ENCODE measurements at places on chromosomes 1 and 21.

GRCh38 chr1:159177272-159177907, 6.0 kb downstream of the CADM3 start:
- peak; percentile 29 for DNase-seq

DNA sequence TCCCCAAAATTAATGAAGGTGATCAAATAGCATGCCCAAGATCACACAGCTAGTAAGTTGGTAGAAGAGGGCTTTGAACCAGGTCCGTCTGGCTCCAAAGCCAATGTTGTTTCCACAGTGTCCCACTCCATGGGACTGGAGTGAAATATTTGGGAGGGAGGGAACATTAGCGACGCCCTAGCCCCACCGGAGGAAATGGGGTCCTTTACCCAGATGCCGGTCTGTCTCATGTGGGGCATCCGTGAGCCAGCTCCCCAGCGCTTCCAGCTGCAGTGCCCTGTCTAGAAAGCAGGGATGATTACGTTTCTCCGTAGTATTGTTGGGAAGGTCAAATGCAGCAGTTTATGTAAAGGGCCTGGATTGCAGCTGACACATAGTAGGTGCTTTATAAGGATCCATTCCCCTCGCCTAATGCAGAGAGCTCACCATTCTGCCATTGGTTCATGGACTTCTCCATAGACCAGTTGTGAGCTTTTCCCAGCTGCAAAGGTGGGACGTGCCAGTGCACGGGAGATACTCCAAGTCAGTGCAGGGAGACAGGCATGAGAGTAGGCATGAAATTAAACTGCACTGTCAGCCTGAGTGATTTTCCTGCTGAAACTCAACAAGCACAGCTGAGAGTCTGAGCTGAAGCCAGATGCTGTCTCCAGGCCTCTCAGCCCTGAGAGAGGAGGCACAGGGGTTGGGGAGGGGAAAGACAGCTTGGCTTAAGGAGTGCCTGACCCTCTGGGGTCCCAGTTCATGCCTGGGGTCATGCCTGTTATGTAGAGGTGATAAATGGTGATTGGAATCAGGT, 24.7 kb downstream of the QSOX1 start:
- no peak for DNase-seq

- no peak for DNase-seq
These were observed 2.2 kb upstream of the ANGPTL7 start for GRCh38 chr1:11187000-11187399.

DNA sequence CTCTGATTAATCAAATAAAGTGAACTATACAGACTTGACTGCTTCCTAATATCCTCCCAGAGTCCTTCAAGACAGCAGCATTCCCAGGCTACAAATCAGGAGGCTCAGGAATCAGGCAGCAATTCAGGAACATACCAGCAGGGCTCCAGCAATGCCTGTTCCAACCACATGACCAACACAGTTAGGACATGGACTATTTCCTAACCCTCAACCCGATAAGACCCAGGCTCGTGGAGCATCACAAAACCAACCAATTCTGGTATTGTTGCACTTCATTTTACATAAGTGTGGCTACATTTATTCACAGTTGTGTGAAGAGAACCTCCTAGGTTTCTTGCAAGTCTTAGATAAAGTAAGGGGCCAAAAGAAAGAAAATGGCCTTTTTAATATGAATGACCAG, 546.2 kb upstream of the ADGRL2 start:
- DNase-seq = no peak

GRCh38 chr1:25651036-25651640, 34.5 kb downstream of the MAN1C1 start:
- no peak for DNase-seq

- no peak for DNase-seq
These were observed 125.9 kb downstream of the PTPRC start for GRCh38 chr1:198764748-198765147.

DNA sequence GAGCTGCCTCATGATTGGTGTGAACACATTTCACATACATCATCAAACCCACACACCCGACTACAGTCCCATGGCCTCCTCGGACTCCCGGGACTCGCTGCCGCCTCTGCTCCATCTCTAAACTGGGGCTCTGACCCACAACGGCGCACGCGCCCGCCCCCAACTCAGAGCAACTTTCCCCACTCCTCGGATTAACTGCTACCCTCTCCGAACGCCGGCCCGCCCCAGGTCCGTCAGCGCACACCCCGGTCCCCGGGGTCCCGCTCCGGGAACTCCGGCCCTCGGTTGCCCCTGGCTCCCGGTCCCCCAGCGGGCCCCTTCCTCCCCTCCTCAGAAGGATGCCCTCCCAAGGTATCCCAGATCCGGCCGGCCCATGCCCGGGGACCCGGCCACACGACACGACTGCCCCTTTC, 740 bp downstream of the DSTYK start:
- DNase-seq = peak; percentile 46

DNA sequence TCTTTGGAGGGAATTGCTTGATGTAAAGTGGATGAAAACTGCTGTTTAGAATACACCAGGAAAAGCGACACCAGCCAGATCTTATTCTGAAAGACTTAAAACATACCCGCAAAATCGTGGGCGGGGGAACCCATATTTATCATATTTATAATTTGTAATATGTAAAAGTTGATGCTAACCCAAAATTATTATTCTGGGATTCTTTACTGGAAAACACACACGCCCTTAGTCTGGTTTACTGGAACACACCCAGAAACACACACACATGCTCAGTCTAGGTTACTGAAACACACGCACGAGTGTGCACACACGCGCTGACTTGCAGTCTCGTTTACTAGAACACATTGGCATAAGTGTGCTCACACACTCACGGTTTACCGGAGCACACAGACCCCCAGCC, 32.5 kb downstream of the ATP5PO start:
- no peak for DNase-seq

DNA sequence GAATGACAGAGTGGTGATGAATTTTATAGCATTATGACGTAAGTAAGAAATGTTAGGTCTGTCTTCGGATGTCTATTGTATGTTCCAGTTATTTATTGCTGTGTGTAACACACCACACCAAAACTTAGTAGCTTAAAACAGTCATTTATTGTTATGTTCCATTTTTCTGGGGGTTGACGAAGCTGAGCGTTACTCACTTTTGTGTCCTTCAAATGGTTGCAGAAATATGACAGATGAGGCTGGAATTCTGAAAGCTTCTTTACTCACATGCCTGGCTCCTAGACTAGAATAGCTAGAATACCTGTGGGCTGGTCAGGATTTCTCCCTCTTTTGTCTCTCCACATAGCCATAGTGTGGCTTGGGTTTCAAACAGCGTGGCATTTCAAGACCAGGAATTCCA, 62.1 kb upstream of the S1PR1 start:
- DNase-seq = no peak

- DNase-seq = no peak
These were observed 190.3 kb downstream of the C1orf94 start for GRCh38 chr1:34366875-34367624.

- DNase-seq = no peak
These were observed 121.3 kb downstream of the GRIK3 start for GRCh38 chr1:36913016-36913415.

DNA sequence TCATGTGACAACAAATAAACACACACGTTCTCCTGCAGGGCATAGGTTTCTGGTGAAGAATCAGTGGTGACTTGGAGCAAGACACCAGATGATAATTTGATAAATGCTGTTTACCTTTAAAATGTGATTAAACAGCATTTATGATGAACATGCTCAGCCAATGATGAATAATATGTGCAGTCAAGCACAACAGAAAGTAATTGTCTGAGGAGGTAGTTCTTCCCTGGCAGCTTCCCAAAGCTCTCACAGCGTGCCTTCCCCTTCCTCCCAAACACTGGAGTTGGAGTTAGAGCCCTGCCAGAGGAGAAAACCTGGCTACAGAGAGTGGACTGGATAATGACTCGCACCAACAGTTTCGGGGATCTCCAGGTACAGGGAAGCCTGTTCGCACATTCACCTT, 463.5 kb downstream of the SMYD3 start:
- DNase-seq = no peak

GRCh38 chr1:181208967-181209366, 120.5 kb downstream of the IER5 start:
- DNase-seq = no peak

DNA sequence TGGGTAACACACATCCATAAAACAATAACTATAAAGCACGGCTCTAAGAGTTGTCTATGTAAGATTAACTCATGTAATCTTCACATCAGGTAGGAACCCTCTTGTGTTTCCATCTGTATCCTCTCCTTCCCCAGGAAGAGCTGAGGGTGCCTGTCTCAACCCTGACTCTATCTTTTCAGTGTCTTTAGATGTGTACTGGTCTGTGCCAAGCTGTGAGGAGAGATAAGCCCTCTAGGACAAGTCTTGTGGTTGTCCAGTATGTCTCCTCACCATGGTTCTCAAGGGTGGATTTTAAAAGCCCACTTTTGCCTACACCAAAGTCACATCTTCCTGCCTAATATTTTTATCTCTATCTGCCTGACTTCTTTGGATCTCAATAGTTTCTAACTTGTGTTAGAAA, 300.1 kb downstream of the KCNT2 start:
- no peak for DNase-seq

- DNase-seq = no peak
These were observed 59.8 kb downstream of the MPZL1 start for GRCh38 chr1:167781558-167781957.

DNA sequence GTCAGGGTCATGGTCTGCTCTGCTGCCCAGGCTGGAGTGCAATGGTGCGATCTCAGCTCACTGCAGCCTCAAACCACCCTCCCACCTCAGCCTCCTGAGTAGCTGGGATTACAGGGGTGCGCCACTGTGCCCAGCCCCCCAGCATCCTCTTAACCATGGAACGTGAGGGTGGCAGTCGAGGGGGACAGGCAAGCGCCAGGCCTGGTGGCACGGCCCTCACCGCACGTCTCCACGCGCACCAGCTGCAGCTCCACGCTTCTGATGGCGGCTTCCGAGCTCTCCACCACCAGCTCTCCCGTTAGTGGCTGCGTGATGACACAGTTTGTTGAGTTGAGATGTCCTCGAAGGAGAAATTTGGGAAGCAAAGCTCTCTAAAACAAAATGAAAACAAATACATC, 39.1 kb downstream of the VPS26C start:
- no peak for DNase-seq

DNA sequence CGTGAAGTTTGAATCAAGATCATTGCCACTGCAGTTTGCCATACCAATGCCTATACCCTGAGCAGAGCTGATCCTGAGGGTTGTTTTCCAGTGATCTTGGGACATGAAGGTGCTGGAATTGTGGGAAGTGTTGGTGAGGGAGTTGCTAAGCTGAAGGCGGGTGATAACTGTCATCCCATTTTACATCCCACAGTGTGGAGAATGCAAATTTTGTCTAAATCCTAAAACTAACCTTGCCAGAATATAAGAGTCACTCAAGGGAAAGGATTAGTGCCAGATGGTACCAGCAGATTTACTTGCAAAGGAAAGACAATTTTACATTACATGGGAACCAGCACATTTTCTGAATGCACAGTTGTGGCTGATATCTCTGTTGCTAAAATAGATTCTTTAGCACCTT, 78.6 kb downstream of the FMN2 start:
- no peak for DNase-seq

Measured in activated T-cell treated with anti-CD3 and anti-CD28 coated beads, Interleukin-2, amount 50 U/mL, for 72 hours (primary cell).